ENCODE measurements at places on chromosomes 2 and 18. TPM values are rescaled to one million over a fixed set of nuclear protein-coding genes. Genes with fewer than 3 reads are reported as not detected.

GRCh38 chr18:49162226-49162864 is 211.6 kb upstream of the SMAD7 start:
- no peak for DNase-seq

DNA sequence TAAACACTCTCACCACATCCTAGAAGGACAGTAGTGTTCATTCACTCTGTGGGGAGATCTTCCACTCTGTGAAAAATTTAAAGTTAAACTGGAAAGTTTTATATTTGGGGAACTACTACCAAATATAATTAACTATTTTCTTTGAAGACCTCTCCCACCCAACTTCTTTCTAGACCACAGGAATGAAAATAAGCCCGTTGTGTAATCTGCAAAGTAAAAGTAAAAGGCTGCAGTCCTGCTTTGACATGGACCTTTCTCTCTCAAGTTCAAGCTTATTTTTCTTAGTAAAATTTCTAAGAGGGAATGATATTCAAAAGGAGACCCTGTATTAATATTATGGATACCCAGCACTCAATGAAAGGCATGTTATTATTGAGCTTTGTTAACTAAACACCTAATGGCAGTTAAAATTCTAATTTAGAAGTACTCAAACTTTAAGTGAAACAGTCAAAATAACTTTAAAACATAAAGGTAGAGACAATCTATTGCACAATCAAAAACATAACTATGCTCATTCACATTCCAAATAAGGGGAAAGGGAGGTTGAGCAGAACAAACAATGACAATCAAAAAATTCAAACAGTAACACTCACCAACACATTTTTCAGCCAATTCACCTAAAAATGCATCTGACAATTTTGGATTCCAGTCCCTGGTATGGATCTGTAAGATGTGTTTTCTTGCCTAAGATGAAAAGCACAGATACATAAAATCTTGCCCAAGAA is 98.5 kb downstream of the ATAD2B start:
- no peak for DNase-seq

- peak; percentile 86 for DNase-seq
Observed at GRCh38 chr2:67215214-67216055, 181.7 kb upstream of the ETAA1 start.

DNA sequence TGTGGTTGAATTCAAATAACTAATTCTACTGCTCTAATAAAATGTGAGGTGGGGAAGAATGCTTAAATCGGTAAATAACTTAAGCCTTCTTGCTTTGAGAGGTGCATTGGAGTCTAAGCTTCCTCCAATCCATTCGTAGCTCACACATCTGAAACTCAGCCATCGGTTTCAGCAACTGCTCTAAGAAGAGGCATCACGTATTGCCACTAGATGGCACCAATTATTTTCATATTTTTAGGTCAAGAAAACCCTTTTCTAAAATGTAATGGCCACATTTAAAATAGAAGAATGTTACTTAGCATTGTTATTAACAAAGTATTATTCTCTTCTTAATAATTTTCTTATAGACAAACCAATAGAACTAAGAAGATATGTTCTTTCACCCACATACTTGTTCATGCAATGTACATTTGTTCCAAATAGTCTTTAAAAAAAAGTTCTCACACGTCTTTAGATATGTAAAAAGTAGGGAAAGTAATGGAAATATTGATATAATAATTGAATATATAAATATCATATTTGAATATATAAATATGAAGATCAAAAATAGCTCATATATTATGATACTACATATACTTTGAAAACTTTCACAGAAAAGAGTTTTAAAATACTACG is 229.8 kb downstream of the CCDC178 start:
- DNase-seq = peak; percentile 57

- DNase-seq = no peak
Observed at GRCh38 chr2:4427083-4427482, 723.7 kb downstream of the DCDC2C start.

- peak; percentile 48 for DNase-seq
Observed at GRCh38 chr2:130341562-130342019, 1.1 kb upstream of the IMP4 start.

DNA sequence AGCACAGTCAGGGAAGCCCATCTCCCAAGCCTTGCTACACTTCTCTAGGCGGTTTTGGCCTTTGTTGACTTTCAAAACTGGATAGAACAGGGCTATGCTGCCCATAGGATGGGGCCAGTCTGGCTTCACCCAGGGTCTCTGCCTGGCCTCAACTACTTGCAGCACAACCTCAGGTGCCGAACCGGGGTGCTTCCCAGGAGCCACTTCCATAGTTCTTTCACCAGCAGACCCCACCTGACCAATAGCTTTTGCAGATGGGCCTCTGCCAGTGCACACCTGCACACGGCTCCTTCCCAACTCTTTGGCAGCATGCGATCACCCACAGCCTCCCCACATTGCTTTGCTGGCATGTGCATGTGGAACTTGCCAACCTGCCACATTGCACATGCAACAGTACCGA is 331.6 kb downstream of the CPS1 start:
- DNase-seq = no peak

DNA sequence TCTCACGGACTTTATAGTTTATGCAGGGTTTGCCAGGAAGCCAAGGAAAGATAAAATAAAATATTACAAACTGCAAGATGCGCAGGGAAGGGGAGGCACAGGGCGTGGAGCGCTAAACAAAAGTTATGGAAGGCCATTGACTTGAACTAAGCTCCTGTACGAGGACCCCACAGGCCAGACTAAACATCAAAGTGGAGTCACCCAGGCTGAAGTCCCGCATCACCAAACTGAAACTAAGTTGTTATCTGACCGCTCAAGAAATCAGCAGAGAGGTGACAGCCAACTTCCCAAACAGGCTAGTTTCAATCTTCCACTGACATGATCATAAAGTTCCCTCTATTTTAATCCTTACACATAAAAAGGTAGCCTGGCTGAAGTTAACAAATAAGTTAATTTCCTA is 90.5 kb upstream of the YWHAQ start:
- no peak for DNase-seq

GRCh38 chr2:133589456-133589855 is 21.2 kb upstream of the NCKAP5 start:
- DNase-seq = no peak

DNA sequence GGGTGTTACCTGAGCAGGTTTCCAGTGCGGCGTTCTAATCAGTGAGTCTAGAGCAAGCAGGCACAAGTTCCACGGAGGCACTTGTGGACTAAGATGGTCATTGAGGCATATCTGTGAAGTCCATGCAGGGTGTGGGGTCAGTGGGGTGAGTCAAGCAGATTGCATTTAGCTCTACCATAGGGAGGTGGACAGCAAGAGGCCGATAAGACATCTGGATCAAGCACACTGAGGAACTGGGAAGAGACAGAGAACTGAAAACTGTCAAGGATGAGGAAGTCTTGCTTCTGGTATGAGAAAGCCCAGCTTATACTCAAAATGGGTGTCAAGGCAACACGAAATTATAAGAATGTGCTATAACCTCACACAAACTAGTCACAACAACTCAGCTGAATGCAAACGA is 61.2 kb upstream of the SLC39A10 start:
- DNase-seq = no peak

GRCh38 chr18:77131100-77131651 is 1.4 kb downstream of the MBP start:
- peak; percentile 39 for DNase-seq

DNA sequence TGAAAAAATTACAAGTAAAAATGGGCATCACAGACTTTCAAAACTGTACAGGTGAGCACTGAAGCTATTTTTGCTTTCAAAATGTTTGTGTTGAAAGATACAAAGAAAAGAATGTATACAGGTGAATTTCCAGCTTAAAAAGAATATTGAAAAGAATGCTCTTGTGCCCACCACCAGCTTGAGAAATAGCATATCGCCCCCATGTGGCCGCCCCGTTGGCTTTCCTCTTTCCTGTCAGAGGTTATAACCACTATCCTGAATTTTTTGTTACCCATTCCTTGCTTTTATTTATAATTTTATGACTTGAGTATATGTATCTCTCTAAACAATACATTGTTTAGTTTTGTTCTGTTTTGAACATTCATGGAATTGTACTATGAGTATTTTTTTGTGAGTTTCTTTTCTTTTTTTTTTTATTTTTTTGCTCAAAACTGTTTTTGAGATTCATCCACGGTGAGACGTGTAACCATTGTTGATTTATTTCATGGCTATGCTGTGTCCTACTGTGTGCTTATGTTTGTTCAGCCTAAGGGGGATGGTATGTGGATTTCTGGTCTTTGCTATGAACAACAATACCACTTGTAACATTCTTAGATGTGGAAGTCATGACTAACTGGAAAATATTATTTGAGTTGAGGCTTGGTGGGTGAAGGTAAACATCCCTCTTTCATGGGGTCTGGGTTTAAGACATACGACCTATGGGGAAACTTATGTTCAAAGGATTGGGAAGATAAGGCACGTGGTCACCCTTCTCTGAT is 11.6 kb downstream of the TRPM8 start:
- peak; percentile 27 for DNase-seq

DNA sequence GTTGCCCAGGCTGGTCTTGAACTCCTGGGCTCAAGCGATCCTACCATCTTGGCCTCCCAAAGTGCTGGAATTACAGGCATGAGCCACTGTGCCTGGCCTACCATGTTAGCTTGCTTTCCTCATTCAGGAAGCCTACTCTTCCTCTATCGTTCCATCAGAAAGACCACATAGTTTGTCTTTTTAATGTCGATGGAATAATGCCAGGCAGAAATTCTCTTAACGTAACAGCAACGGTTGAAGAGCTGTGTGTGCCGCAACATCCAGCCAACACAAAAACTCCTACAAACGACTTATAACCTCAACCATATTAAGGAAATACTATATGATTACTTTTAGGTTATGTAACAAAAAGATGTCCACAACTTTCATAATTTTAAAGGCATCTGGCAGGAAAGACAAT is 10.5 kb downstream of the ITGB1BP1 start:
- no peak for DNase-seq

DNA sequence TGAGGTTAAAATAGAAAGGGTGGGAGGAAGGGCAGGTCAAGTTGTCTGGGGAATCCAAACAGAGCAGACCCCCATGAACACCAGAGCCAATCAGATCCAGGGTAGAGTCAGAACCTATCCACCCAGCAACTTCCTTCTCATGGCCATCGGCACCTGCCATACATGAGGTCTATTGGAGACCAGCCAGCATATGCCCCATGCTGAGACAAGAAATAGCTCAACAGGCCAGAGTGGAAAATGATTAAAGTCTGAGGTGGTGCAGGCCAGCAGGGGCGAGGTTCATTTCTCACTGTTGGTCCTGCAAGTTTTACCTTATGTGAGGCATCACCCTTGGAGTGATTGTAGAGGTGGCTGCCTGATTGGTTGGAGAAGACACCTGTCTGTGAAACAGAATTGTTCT is 89.2 kb downstream of the LONRF2 start:
- no peak for DNase-seq

DNA sequence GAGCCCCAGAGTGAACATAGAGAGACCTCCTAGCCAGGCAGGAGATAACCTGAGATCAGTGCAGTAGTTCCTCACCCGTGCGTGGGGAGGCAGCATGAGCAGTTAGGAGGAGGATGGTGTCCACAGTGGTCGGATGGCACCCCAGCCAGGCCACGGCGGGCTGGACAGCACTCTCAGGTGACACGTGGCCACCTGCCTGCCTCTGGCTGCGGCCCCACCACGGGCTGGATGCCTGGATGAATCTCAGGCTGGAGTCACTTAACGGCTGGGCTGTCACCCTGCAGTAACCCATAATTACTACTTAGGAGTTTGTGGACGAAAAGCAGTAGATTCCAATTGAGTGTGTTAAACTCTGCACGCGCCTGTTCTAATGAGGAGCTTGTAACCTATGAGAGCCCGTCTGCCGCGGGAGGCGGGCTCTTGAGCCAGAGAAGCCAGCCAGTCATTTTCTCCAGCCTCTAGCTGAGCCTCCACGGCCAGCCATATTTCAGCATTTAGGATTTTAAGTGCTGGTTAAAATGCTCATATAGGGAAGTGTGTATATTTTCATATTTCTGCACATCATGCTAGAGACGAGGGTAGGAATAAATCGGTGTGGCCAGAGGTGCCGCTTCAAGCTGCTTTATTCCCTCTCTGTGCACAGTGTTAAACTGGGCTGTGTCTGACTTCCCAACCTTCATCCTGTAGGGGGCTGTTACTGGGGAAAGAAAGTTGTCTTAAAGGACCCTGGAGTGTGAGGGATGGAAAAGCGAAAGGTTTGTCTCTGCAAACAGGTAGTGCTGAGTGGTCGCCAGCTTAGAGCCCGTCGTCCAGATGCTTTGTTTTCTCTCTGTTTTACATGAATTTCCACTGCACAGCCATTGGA is 144.0 kb downstream of the GLI2 start:
- no peak for DNase-seq

GRCh38 chr2:168658706-168659105 is 143.7 kb upstream of the NOSTRIN start:
- no peak for DNase-seq

- DNase-seq = no peak
Observed at GRCh38 chr18:39389800-39390379, 1824.3 kb upstream of the CELF4 start.

GRCh38 chr2:239767021-239767905 is 257.9 kb downstream of the NDUFA10 start:
- no peak for DNase-seq

GRCh38 chr18:73615506-73615905 is 532.1 kb downstream of the FBXO15 start:
- DNase-seq = no peak

- DNase-seq = no peak
Observed at GRCh38 chr2:108594982-108595464, 60.8 kb downstream of the LIMS1 start.

- DNase-seq = no peak
Observed at GRCh38 chr2:131067465-131068125, 25.7 kb downstream of the FAM168B start.

The NXPH2 gene
- 1.5 TPM for polyA plus RNA-seq

The RAX gene
- not detected for polyA plus RNA-seq

The MEP1B gene
- polyA plus RNA-seq = not detected

The KCNJ3 gene
- 0.19 TPM for polyA plus RNA-seq

The REG1B gene
- not detected for polyA plus RNA-seq

The LPIN2 gene
- polyA plus RNA-seq = 28.2 TPM

The ST6GAL2 gene
- polyA plus RNA-seq = 3.0 TPM

The INHBB gene
- 1.3 TPM for polyA plus RNA-seq
